ENCODE measurements at places on chromosomes 7 and 10.

GRCh38 chr7:92750447-92750839 lies 85.9 kb downstream of the CDK6 start:
- no peak for DNase-seq

DNA sequence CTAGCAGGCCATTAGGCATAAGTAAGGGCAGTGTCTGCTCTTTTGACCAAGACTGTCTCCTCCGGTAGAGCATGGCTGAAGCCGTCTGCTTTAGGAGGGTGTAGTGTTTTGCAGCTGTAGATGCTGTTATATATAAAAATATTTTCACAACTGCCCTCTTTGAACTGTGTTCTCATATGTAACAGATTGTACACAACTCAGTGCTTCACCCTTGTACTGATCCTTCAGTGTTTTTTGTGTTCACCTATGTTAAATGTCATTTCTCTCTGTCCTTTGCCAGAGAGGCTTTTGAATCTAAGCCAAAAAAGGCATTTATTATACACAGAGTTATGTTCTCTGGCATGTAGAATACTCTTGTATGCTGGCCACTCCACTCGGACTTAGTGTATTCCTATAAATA lies 135.5 kb downstream of the BICC1 start:
- DNase-seq: no peak

DNA sequence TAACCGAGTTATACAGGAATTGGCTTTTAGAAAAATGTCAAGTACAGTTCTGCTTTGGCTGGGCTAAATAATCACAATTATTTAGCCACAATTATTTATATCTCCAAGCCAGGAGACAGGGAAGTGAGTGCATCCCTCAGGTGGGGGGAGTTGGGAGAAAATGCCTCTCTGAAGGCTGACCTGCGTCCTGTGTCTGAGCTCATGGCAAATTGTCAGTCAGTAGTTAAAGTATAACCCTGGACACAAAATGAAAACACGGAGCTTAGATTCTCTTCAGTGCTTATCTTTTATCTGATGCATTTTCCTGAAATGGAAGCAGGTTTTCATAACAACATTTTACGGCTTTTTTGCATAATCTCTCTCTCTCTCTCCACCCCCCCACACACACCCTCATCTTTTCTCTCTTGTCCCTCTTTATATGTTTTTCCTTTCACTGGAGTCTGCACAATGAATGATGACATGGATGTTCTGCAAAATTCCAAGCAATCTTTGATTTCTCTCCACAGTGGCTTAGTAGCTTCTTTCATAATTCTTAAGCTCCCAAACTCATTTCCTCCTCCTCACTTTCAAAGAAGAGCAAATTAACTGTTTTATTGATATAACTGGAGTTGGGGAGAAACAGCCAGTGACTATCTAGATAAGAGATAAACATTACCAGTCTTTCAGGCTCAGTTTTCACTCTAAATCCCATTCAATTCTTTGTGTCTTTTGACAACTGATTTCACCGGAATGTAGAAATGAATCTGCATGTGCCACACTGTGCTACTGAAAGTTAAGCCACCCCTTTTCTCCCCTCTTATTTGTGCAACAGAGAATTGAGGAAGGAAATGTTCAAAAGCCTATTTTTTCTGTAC lies 521.4 kb upstream of the GHITM start:
- DNase-seq: no peak

DNA sequence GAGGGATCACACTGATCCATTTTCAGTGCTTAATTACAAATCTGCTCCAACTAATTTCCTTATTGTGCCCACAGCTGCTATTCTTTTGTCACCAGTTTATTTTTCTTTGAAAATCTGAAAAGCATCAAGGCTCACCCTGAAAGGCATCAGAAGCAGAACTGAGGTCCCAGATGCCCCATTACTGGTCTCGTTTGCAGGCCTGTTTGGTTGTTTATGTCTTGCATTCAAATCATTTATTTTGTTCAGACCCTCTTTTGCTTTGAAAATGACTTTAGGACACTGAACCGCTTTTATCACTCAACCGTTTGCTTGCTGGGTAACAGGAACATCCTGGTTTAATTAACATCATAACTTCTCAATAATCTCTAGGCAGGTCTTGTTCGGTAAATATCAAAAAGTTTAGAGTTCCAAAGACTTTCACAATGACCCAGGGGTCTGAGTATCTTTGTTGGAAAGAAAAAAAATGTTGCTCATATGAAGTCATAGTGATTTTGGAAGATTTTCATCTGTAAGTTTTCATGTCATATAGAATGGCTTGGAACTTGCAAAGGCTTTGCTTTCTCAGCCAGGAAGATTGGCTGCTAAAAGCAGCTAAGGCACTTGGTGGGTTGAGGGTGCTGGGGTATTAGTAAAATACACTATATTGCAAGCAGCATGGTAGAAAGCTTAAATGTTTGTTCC lies 398.3 kb upstream of the NPVF start:
- DNase-seq: no peak

DNA sequence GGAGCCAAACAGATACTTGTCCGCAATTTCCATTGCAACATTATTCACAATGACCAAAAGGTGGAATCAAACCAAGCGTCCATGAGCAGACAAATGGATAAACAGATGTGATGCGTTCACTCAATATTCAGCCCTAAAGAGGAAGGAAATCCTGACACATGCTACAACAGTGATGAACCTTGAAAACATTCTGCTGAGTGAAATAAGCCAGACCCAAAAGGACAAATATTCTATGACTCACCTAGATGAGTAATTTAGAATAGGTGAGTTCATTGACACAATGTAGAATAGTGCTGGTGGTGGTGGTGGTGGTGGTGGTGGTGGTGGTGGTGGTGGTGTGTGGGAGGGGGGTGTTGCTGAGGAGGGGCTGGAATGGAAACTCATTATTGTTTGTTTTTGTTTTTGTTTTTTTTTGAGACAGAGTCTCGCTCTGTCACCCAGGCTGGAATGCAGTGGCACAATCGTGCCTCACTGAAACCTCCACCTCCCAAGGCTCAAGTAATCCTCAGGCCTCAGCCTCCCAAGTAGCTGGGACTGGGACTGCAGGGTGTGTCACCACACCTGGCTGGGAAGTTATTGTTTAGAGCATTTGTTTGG lies 28.6 kb downstream of the SMKR1 start:
- no peak for DNase-seq

DNA sequence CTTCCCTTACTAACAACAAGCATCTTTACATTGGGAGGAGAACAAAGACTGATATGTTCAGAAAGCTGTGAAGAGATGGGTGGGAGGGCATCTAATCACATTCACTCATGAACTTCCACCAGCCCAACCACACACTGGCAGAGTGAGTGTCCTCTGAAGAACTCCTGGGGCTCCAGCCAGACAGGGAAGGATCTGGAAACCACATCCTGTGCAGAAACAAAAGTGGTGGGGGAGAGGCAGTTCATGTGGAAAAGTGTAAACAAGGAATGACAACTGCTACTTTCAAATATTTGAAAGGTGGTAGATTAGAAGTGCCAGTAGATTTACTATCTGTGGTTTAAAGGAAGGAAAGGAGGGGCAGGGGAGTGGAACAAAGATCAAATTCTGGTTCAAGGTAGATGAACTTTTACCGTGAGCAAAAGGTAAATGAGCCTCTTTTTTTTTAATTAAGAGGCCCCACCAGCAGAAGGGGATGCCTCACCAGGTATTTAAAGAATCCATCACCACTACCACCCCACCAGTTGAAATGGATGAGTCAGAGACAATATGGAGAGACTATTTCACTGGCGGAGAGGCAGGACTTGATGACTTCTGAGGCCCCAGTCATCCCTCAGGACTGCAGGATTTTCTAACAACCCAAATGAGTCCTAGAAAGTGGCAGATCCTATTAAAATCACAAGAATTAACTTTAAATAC lies 34.5 kb downstream of the GOT1 start:
- DNase-seq: no peak
